ENCODE measurements at places on chromosomes 5 and 9.

GRCh38 chr9:120353506-120353905, 226.5 kb downstream of the CDK5RAP2 start:
- no peak for DNase-seq

DNA sequence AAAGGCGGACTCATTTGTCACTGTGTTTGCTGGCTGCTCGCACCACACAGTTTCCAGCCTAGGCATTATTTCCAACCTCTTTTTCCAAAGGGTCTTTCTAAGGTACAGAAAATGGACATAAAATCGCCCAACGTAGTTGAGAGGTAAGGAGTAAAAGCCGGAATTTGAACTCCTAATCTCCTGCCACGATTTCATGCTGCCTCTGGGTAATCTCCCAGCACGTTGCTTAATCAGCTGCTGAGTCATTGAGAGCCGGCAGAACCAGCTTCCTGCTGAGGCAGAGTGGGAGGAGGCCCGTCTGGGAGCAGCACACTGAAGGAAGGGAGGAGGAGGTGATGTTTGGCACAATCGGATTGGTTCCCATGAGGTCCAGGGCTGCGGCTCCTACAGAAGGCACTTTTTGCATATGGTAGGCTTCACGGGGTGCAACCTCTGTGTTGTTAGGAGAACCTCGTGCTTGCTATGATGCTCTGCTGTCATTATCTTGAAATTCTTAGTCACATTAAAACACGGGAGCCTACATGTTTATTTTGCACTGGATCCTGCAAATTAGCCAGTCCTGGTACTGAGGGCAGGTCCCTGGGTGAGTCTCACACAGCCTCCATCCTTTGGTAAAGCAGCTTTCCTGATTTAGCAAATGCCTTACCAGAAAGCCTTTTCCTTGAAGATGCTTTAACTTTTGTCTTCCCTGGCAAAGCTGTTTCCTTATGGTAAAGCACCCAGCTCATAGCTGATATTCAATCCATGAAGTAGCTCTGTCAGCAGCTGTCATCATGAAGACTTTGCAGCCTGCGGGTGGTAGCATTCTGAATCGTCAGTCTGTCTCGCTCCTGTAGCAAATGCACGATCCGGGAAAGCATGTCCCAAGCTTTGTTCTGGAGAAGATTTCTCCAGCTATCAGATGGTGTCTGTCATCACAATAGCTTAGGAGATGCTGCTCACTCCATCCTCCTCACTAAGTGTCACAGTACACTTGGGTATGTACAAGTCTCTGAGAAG, 191.6 kb upstream of the MSX2 start:
- DNase-seq, result no peak

DNA sequence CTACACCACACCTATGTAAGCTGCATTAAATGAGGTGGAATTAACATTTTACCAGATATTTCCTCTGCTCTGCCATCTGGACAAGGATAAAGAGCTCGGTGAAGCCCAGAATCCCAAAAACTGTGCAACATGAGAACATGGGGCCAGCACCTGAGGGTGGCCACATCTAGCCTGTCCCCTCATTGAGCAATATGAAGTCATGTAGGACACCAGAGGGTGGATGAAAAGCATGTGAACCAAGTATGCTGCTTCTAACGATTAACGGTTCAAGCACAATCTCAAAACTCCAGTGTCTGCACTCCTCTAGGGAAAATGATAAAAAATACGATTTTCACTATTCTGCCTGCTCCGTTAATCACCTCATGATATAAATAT, 545.8 kb downstream of the EBF1 start:
- DNase-seq, result no peak

DNA sequence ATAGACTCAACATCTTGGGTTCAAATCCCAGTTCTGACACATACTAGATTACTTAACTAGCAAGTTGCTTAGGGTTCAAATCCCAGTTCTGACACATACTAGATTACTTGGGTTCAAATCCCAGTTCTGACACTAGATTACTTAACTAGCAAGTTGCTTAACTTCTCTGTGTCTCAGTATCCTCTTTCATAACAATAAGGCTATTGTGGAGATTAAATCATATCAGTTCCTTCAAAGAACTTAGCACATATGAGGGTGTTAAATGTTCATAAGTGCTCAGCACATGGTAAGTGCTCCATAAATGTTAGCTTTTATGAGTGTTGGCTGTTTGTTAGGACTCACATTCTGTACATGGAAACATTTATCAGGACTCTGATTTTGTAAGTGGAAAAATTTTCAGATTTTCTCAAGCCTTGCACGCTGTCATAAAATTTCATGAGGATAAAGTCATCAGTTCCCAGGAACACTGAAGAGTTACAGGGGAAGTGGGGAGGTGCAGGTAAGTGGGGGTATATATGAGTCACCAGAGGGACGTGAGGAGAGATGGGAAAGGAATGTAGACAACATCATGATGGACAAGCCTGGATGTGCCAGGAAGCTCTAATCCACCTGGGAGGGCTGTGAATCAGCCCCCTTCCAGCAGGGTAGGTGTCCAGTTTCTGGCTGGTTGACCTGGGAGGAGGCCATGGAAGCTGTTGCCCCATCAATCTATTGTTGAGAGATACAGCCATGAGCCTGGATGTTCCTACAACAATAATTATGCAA, 532.2 kb upstream of the WWC1 start:
- no peak for DNase-seq

- no peak for DNase-seq
These were observed 102.1 kb downstream of the TMEM174 start for GRCh38 chr5:73274881-73275663.

GRCh38 chr5:156834916-156835315, 15.2 kb upstream of the PPP1R2B start:
- no peak for DNase-seq

GRCh38 chr9:126411948-126412284, 85.3 kb downstream of the MVB12B start:
- no peak for DNase-seq
